ENCODE measurements at places on chromosomes 11 and 22. TPM values are rescaled to one million over a fixed set of nuclear protein-coding genes. Genes with fewer than 3 reads are reported as not detected.

SCGB1C1 gene
- total RNA-seq: not detected

HSPB2 gene
- total RNA-seq: not detected

OR52I2 gene
- total RNA-seq: not detected

PGA3 gene
- total RNA-seq: not detected

SYCE3 gene
- total RNA-seq: not detected

MRPL16 gene
- total RNA-seq: 57.6 TPM
